Dermis lymphatic vessel endothelial cell (primary cell): ENCODE measurements at places on chromosomes 3 and 15. TPM values are rescaled to one million over a fixed set of nuclear protein-coding genes. Genes with fewer than 3 reads are reported as not detected.

The DCP1A gene
- total RNA-seq, result 12.2 and 16.7 TPM in 2 replicates

The TMEM266 gene
- total RNA-seq, result not detected in 2 replicates

The GPR176 gene
- total RNA-seq, result 7.4 and 8.0 TPM in 2 replicates

The DAZL gene
- not detected in 2 replicates for total RNA-seq

The UBA7 gene
- 24.9 and 29.9 TPM in 2 replicates for total RNA-seq

The SPINK8 gene
- not detected in 2 replicates for total RNA-seq

The IMPG2 gene
- total RNA-seq, result 0.65 and 0.69 TPM in 2 replicates

The TEX55 gene
- not detected in 2 replicates for total RNA-seq

The ETV5 gene
- total RNA-seq, result 13.7 and 32.9 TPM in 2 replicates

The SPPL2A gene
- 82.5 and 104 TPM in 2 replicates for total RNA-seq

The NAA80 gene
- 3.7 and 5.1 TPM in 2 replicates for total RNA-seq

The STRA6 gene
- 0.11 TPM in 1 of 2 replicates, not detected in the other for total RNA-seq

The EFCC1 gene
- total RNA-seq, result 5.2 and 8.5 TPM in 2 replicates

The MAPK6 gene
- 45.9 and 56.7 TPM in 2 replicates for total RNA-seq

The C3orf22 gene
- total RNA-seq, result not detected in 2 replicates

The COLQ gene
- 0.43 and 0.98 TPM in 2 replicates for total RNA-seq

The IQCB1 gene
- total RNA-seq, result 5.7 and 9.2 TPM in 2 replicates

The PML gene
- total RNA-seq, result 28.1 and 35.8 TPM in 2 replicates

The TM4SF1 gene
- 1,157 and 1,890 TPM in 2 replicates for total RNA-seq
